ENCODE measurements at places on chromosomes 7 and 10.

DNA sequence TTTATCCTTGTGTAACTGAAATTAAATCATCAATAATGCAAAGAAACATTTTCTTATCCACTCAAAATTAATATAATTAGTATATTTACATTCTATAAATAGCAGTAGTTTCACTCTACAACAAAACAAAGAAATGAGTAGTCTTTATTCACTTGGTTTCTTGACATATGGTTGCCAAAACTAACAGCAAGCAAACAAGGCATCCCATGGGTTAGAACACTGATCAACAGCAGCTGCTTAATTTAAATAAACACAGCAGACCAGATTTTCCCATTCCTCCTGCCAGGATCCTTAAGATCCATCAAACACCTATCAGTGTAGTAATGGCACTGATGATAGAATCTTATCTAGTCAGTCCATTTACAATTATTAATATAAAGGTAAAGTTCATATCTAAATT, 22.1 kb downstream of the NCAPG2 start:
- no peak for DNase-seq

- DNase-seq: no peak
Measured at GRCh38 chr10:65213170-65213569, 1692.0 kb downstream of the REEP3 start.

DNA sequence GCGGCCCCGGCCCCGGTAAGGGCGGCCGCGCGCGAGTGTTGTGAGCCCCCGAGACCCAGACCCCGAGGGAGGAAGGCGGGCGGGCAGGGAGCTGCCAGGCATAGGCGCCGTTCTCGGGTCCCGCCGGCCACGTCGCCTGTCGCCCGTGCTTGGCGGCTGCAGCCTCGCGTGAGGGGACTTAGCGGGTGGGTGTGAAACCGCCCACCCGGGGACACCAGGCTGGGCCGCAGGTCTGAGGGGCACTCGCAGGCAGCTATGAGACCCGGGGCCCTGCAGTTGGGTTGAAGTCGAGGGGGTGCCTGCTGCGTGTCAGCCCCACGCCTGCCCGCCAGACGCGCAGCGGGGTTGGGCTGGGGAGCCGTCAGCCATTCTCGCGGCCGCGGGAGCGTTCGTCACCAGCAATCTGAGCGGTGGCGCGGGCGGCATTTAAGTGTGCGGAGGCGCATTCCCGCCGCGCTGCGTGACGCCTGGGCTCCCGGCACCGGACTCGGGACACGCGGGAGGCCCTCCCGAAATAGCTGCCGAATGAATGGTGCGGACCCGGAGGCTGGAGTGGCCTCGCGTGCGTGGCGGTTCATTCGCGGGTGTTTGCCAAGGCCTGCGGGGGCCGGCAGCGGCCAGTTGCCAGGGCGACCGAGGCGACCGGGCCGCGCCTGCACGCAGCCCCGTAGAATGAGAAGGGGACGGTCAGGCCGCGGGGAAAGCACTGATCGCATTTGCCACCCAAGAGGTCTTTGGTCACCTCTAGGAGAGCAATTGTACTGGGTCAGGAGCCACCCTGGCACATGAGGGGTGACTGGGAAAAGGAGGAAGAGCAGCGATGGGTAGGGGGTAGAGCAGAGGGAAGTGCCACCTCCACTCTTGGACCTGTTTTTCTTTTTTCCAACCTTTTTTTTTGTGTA, 750 bp downstream of the ZNF398 start:
- DNase-seq: peak; percentile 59

GRCh38 chr7:142443216-142444010, 185.6 kb upstream of the PRSS58 start:
- no peak for DNase-seq

DNA sequence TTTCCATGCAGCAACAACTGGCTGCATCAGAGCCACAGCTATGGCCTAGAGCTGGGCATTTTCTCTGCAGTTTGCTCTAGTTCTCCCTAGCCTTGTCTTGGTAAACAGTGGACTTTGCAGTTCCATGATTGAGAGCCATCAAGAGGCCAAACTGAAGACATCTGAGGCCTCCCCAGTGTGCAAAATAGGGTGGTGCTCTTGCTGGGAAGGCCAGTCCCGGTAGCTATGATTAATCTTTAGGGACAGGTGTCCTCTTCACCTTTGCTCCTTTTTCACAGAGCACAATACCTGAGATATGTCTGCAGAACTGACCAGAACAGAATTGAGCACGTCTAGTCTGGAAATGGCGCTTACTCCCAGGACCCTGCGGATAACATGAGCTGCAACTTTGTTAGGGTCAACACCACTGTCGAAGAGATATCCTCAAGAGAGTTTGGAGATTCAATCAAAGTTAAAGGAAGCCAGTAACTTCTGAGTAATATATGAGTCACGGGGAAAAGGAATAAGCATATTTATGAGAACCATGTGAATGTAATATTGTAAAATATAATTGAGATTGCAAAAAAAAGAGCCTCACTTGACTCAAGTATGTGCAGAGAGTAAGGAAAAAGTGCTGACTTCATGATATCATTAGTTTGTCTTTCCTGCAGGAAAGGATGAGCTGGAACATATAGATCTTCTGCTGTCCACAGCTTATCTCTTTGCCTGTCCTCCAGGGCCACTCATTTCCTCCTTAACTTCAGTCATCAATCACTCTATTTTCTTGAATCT, 76.7 kb downstream of the ANK3 start:
- DNase-seq: no peak

- DNase-seq: no peak
Measured at GRCh38 chr10:62639144-62639543, 165.4 kb upstream of the ADO start.

DNA sequence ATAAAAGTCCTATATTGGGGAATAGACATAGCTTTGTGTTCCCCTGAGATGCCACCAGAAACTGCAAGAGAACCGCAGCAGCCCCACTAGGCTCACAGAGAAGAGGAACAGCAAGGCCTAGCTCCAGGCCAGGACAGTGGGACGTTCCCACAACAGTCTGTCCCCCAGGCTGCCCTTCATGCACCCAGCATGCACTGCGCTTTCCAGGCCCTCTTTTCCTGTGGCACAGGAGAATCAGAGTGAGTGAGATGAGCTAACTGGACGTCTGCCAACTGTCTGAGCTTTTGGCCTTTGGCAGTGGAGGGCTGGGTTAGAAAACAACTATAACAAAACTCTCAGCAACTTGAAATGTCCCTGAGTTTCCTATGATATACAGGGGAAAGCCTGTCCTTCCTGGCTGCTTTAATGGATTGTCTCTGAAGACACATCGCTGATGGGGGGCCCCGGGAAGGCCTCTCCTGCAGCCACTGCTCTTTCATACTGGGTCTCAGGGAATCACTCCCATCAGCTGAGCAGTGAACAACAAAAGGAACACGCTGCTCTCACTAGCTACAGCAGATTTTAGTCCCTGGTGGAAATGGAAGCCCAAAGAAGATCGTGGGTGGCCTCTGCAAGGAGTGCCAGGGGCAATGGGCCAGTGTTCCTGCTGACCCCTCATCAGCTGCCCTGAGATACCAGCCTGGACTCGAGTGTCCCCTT, 53.5 kb downstream of the PODXL start:
- no peak for DNase-seq

DNA sequence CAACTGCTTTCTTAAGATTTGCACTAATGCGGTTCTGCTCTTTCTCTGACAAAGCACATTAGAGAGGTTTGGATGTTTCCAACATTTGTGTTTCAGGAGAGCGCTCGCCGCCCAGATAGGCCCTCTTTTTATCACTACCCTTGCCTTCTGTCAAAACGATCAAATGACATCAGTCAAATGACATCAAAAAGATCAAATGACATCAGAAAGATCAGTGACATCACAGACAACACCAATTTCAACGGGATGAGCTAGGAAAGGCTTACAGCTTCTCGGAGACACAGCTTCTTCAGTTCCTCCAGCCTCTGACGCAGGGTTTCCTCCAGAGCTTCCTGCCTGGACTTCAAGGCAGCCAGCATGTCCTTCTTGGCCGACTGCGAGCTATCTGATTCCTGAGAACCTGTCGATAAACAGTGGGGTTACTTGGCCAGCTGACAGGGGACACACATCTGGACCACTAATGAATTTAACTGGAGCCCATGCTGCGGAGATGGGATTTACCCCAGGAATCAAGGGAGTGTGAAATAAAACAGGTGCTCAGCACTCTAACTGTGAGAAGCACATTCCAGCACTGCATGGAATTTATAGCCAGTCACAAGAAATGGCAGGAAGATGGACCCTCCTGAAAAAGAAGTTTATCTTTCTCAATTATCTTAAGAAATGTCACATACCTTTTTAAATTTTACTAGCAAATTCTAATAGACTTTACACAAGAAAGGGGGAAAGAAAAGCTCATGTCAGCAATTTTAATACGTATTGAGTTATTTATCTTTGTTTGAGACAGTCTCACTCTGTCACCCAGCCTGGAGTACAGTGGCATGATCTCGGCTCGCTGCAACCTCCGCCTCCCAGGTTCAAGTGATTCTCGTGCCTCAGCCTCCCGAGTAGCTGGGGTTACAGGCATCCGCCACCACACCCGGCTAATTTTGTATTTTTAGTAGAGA, 88.2 kb downstream of the PRPF18 start:
- no peak for DNase-seq

DNA sequence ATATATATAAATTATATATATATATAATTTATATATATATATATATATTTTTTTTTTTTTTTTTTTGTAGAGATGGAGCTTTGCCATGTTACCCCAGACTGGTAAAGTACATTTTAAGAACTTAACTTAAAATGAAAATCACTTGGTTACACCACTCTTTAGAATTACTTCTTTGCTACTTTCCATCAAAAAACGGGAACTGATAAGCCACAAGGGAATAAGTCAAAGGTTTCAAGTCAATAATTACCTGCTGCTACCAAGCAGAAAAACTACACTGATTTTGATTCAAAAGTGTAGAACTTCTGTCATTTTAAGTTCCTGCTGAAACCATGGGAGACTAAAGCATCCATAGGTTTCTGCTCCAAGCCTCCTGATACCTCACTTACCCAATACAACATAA, 12.2 kb downstream of the PPA1 start:
- DNase-seq: no peak

DNA sequence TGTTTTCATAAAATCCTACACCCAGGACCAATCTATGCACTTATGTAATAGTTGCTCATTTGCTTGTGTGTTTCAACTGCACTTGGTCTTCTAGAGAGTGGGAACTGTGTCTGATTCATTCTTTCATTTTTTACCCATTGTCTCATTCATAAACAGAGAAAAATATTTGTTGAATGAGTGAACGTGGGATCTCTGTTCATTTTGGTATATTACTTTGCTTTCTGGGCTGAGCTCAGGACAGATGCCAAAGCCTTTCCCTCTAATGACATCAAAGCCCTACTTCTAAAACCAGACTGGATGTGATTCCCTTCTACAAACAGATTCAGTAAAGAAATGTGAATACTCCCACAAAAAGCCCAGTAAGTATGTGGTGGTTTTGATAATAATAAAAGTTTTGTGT, 145.2 kb downstream of the ST7 start:
- DNase-seq: no peak

GRCh38 chr7:82443036-82443546, 486 bp downstream of the CACNA2D1 start:
- DNase-seq: no peak

DNA sequence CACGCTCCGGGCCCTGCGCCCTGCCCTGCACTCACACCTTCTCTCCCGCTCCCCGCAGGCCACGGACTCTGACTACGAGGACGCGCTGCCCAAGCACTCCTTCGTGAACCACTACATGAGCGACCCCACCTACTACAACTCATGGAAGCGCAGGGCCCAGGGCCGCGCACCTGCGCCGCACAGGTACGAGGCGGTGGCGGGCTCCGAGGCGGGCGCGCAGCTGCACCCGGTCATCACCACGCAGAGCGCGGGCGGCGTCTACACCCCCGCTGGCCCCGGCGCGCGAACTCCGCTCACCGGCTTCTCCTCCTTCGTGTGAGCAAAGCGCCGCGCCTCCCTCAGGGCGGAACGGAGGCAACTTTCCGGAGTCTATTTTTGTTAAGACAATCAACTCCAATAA, 417.0 kb upstream of the FOXK1 start:
- DNase-seq: no peak

GRCh38 chr7:4209126-4209525, 473.0 kb upstream of the FOXK1 start:
- no peak for DNase-seq

GRCh38 chr10:15345450-15345849, 25.6 kb downstream of the FAM171A1 start:
- DNase-seq: no peak

DNA sequence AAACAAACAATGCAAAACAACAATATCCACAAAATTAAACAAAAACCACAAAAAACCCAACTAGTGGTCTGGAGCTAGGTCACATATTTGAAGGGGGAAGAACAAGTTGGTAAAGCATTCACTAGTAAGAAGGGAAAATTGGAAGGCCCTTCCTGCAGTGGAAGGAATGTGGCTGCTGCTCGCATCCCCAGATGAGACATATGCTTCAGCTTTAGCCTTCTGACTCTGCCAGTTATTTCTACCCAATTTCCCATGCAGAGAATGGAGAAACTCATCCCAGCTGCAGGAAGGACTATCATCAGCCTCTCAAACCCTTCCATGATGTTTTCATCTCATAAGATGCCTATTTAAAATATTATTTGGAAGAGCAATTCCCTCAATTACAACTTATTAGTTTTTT, 176.6 kb downstream of the BMPER start:
- no peak for DNase-seq

GRCh38 chr10:10792681-10793080, 225.0 kb upstream of the CELF2 start:
- DNase-seq: no peak
